ENCODE measurements at places on chromosomes 12 and 14.

DNA sequence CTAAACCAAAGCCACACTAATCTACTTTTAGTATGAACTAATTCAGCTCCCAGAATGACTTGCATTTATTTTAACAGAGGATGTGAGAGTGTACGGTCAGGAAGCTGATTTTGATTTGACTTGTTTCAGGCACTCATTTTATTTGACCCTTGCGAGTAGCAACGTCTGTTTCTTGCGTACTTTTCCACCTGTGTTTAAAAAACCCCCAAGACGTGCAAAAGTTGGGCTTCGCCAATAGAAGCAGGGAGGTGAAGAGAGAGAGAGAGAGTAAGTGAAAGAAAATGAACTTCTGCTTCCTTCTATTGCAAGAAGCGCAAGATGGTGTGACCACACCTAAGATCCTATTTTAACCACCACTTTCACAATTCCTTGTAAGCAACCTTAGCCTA lies 6.7 kb upstream of the SLC15A4 start:
- no peak for DNase-seq

GRCh38 chr14:28298156-28298555 lies 468.4 kb upstream of the FOXG1 start:
- DNase-seq: no peak

DNA sequence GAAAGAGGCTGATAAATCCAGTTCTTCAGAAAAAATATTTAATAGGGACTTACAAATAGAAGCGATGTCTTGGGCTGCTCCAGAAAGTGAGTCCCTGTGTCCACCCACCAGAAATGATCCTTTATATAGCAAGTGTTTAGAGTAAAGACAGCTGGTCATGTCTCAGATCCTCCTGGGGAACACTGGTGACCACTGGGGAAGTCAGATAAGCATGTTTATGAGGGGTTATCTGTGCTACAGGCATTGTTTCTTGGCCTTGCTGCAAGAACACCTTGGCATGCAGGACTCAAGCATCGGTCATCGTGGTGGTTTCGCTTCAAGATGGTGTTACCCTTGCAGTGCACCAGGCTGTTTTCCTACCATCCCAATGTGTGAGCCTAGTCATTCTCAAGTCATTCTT lies 27.2 kb downstream of the CPM start:
- no peak for DNase-seq

- DNase-seq: no peak
Measured at GRCh38 chr14:79705126-79705894, 506.0 kb downstream of the DIO2 start.

DNA sequence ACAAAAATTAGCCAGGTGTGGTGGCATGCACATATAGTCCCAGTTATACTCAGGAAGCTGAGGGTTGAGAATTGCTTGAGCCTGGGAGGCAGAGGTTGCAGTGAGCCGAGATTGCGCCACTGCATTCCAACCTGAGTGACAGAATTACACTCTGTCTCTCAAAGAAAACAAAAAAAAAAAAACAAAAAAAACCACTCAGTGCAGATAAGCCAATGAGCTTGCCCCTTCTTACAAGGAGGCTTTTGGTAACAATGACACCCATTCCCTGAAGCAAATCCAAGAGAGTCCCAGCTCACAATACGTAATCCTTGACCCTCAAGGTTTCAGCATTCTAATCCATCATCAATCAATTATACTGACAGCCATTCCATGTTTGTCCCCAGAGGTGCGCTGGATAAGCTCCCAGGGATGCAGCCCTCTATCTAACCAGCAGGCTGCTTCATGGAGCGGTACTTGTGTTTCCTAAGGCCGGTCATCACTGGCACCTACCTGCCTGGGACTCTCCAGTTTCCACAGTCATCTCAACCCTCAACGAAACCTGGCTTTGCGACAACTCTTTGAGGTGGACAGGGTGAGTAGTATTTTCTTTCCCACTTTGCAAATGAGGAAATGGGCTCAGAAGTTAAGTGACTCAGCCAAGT lies 12.4 kb downstream of the GCN1 start:
- DNase-seq: peak; percentile 14

DNA sequence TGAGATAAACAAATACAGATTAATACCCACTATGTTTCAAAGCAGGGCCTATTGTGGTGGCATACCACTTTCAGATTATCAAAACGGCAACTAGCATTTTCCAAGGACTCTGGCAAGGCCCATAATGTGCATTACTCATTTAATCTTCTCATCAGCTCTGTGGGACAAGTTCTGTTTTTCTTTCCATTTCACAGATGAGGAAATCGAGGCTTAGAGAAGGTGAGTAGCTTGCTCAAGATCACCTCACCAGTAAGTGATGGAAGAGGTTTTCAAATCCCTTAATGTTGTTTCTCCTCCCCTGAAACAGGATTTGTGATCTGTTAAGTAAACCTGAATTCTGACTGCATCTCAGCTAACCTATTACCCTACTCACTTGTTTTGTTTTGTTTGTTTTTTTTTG lies 3.9 kb upstream of the PYGL start:
- DNase-seq: no peak
